ENCODE measurements at places on chromosomes 7 and 10.

GRCh38 chr10:113961182-113962031 is 82.3 kb upstream of the ADRB1 start:
- DNase-seq = no peak

GRCh38 chr10:128211064-128211504 is 84.9 kb upstream of the MKI67 start:
- no peak for DNase-seq

GRCh38 chr10:132591166-132591971 is 53.8 kb downstream of the INPP5A start:
- peak; percentile 57 for DNase-seq

DNA sequence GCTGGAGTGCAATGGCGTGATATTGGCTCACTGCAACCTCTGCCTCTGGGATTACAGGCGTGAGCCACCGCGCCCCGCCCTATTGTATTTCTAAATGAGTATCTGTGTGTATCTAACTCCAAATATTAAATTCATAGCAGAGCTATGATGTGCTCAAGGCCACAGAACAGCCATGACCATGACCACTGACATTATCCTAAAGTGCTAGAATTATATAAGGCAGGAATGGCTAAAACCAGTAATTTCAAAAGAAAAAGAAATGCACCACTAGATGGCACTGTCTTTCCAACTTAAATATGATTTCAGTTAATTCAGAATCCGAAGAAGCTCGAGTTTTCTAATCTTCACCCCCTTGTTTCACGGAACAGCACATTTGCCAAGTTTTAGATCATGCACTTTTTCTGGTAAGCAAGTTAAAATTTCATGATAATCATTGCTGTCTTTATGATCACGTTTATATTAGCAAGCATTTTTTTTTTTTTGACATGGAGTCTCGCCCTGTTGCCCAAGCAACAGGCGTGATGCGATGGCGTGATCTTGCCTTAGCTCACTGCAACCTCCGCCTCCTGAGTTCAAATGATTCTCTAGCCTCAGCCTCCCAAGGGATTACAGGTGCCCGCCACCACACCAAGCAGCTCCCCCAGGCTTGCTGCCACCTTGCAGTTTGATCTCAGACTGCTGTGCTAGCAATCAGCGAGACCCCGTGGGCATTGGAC is 65.3 kb downstream of the OR13A1 start:
- peak; percentile 45 for DNase-seq

DNA sequence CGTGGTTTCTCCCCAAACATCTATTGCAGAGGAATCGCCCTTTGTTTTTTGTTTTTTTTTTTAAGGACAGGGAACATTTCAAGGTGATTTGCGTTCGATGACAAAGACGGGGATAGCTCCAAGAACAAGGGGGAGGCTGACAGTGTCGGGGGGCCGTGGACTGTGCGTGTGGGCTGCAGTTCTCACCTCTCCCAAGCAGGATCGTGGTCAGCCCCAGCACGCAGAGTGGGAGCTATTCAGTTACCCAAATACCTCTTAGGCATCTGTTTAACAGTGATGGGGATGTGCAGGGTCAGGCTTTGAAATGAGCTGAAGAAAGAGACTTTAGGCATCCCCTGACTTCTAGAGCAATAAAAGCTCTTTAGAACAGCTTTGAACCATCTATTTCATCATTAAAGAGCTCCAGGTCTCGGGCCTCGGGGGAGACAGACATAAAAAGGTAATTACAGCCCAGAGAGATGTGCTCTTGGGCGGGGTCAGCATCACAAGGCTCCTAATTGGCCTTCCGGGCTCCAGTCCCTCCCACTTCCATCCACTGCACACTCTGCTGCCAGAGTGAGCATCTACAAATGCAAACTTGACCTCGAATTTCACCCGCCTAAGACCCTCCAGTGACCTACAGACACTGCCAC is 97.3 kb downstream of the MYL10 start:
- no peak for DNase-seq

DNA sequence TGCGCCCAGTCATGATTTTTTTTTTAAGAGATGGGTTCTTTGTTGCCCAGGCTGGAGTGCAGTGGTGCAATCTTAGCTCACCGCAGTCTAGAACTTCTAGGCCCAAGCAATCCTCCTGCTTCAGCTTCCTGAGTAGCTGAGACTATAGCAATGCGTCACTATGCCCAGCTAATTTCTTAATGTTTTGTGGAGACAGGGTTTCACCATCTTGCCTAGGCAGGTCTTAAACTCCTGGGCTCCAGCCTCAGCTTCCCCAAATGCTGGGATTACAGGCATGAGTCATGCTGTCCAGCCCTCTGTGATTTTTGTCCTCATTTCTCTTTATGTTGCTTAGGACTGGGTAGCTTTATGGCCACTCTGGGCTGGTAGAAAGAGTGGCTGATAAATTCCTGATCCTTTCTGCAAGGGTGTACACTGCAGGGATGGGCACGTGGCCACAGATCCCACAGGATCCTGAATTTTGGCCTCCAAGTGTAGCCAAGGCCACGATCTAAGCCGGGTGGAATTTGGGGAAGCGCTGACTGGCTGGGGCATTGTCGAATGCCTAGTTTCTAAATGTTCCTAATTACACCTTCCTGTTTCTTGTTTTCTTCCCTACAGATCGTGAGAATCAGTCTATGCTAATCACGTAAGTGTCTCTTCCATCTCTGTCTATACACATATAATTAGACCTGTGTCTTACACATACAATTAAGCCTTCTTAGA is 24.1 kb upstream of the MYH16 start:
- no peak for DNase-seq

GRCh38 chr7:144991041-144991440 is 155.2 kb upstream of the TPK1 start:
- DNase-seq = no peak

DNA sequence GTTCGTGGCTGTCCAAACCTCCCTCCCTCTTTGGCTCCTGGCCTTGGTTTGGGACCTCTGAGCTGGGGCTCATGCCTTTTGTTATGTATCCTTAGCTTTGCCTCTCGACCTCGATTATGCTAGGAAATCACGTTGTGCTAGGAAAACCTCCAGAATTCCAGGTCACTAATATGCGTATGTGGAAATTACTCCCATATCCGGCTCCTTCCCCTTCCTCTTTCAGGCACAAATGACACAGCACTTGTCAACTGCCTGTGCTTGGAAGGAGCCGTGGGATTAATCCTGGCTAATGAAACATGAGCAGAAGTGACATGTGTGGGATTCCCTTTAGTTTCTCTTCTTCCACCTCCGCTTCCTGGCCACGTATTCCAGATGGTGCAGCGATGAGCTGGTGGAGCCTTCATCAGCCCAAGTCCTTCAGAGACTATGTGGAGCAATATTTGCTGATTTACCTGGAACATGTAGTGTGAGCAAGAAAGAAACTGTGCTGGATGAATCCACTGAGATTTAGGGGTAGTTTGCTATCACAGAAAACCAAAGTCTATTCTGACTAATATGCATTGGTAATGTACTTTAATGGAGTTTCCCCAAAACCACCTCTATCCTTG is 149.2 kb downstream of the REEP3 start:
- DNase-seq = peak; percentile 54

- DNase-seq = no peak
Measured at GRCh38 chr7:99095698-99096097, 48.2 kb downstream of the SMURF1 start.

- no peak for DNase-seq
Measured at GRCh38 chr7:107269790-107270189, 101.0 kb downstream of the HBP1 start.

Data from fibroblast of skin of right quadriceps (primary cell).